NCI-H526 (cell line): ENCODE measurements at places on chromosomes 7 and 10.

DNA sequence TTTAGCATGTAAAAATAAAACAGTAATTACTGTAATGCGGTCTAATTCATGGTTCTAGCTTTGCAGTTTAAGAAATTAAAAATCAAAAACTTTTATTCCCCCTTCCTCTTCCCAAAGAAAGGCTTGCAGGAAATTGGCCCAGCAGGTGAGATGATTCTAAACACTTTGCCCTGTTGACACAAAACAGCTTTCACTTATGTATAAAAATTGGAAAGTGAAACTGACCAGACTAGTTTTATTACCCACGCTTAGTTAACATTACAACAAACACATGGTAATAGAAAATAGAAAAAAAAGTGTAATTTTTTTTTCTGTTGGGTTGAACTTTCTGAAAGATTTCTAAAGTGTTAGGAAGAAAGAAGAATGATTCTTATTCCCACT, 1.2 kb upstream of the CCDC6 start:
- DNase-seq: no peak

DNA sequence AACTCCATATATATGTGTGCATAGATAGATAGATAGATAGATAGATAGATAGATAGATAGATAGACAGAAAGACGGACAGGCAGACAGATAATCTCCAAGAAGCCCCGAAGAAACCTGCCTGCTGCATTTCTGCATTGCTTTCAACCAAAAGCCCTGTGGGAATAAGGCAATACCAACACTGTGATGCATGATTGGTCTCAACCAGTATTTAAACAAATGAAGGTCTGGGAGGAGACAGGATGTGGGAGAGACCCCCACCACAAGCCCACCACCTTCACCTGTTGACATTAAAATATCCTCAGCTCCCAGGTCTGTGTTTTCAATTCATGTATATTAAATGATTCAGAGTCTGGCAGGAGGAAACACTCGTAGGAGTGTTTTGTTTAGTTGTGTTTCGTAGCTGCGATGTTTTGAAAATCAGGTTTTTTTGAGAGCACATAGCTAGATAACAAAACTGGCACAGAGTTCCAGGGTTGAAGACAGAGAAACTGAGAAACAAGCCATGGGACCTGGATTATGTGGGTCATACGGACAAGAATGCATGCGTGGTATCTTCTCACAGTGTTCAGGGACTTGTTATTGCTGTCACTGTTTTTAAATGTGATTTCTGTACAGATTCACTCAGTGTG, 200.7 kb upstream of the AHR start:
- no peak for DNase-seq

DNA sequence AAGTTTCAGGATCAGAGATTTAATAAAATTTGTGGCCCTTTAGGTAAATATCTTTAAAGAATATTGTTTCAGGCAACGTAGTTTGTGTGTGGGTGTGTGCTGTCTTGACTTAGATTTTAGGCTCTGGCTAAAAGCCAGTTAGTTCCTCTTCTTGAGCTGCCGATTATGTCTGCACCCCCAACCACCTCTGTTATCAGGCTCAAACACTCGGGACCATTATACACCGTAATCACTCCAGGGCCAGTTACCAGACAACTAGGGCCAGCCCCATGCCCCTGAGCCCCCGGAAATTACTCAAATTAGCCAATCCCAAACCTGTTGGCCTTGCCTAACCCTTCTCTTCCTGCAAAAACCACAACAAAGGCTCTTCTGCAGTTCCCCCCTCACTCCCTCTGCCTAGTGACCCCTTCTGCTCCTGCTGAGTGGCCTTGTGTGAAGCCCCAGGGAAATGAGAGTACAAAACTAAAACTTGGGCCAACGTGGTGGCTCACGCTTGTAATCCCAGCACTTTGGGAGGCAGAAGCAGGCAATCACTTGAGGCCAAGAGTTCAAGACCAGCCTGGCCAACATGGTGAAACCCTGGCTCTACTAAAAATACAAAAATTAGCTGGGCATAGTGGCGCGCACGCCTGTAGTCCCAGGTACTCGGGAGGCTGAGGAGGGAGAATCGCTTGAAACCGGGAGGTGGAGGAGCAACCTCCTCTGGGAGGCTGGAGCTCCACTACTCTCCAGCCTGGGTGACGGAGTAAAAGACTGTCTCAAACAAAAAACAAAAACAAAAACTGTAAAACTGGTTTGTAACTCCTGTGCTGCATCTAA, 9.2 kb upstream of the HNRNPF start:
- no peak for DNase-seq

DNA sequence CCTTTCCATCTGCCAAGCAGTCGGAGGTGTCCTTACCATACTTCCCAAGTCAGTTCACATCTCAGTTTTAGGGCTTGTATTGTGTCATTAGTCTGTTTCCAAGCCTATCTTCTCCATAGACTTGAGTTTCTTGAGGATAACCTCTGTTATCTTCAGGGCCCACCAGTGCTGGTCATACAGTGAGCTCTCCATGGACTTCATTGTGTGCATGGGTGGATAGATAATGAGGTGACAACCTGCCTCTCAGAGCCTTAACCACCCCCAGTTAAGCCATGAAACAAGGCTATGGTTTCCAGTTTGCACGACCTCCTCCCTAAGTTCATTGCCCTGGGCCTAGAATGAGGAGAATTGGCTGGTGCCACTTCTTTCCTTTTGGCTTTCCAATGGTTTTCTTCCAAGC, 38.5 kb upstream of the WAC start:
- DNase-seq: no peak

DNA sequence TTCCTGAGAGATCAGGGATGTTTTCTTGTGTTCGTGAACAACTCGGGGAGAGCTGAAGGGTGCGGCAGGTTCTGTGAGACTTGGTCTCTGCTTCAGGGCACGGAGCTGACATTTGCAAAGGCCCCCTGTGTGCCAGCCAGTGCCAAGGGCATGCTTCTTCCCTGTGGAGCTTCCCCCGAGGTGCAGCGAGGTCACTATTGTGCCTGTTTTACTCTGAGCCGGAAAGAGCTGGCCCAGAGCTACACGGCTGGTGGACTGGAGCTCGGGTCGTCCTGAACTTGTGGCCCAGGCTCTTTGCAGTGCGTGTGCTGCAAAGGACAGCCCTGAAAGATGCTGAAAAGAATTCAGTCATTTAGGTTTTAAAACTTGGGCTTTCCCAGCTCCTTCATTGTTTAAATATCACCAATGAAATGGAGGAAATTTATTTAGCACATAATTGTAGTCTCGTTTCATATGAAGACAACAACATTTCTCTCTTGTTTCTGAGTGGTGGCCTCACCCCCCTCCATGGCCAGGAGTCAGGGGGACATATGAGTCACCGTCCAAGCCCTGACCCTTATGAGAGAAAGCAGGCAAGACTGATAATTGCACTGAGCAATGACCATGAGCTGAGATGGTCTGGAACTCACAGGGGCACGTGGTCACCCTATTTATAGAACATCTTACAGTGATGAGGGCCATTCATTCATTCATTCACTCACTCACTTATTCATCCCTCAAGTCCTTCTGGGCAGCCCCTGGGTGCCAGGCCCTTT, 102.6 kb downstream of the PTPRE start:
- peak; percentile 11 for DNase-seq
